ENCODE measurements at places on chromosomes 4 and X. TPM values are rescaled to one million over a fixed set of nuclear protein-coding genes. Genes with fewer than 3 reads are reported as not detected.

- H3K4me1 ChIP-seq: no peaks in the 10 kb centered on the region
- no peaks in the 10 kb centered on the region for H3K36me3 ChIP-seq
- no peaks in the 10 kb centered on the region for H3K27me3 ChIP-seq
- no peak overlapping the region for H3K4me3 ChIP-seq
Observed at GRCh38 chr4:102610476-102610875, 109.3 kb downstream of the NFKB1 start.

DNA sequence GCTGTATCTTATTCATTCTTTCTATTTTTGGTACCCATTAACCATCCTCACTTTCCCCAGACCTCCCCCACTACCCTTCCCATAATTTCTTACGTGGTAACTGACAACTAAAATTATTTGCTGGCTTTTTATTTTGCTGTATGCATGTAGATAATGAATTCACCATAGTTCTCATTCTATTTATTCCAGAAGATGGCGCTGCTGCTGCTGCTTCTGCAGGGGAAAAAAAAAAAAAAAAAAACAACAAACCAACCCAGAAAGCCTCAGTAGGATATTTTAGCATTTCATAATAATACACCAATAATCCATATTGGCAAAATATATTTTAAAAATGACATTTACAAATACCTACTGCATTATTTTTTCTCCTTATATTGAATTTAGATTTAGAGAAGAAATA lies 416.6 kb upstream of the MAGEB18 start:
- DNase-seq: no peak
- H3K27me3 ChIP-seq: no peaks in the 10 kb centered on the region
- H3K4me3 ChIP-seq: no peak overlapping the region
- no peak overlapping the region for H3K27ac ChIP-seq
- H3K4me1 ChIP-seq: no peaks in the 10 kb centered on the region

- H3K27me3 ChIP-seq: no peaks in the 10 kb centered on the region
- no peak overlapping the region for H3K27ac ChIP-seq
Observed at GRCh38 chr4:16140879-16141249, 57.0 kb upstream of the PROM1 start.

ARAP2 gene
- total RNA-seq: 77.3 TPM

All from ovary (tissue), 10 donors.